Amygdala (tissue), 56 donors: ENCODE measurements at places on chromosomes 12 and 14.

- DNase-seq: no peak
Measured at GRCh38 chr14:69282448-69282847, 22.5 kb downstream of the GALNT16 start.

DNA sequence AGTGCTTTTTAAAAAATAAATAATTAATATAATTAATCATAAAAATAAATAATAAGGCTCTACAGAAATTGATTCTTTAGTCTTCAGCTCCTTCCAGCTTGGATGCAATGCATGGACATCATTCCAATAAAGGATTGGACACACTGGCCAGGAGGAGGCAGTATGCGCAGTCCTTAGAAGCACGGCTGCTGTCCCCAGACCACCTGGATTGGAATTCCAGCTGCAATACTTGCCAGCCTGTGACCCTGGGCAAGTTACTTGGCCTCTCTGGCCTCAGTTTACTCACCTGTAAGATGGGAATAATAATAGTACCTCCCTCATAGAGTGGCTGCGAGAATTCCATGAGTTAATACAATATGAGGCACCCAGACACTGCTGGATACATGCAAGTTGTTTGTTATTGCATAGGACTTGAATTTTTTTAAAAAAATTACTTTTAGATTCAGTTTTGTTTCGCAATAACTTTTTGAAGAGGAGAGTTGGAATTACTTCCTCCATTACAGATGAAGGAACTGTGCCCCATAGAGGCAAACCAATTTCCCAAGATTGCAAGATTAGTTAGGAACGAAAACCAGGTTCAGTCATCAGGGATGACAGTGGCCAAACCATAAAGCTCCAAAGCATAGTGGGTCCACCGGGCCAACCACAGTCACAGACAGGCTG, 12.2 kb downstream of the RPH3A start:
- DNase-seq: no peak

GRCh38 chr14:64602826-64603225, 53.1 kb downstream of the PPP1R36 start:
- DNase-seq: no peak

DNA sequence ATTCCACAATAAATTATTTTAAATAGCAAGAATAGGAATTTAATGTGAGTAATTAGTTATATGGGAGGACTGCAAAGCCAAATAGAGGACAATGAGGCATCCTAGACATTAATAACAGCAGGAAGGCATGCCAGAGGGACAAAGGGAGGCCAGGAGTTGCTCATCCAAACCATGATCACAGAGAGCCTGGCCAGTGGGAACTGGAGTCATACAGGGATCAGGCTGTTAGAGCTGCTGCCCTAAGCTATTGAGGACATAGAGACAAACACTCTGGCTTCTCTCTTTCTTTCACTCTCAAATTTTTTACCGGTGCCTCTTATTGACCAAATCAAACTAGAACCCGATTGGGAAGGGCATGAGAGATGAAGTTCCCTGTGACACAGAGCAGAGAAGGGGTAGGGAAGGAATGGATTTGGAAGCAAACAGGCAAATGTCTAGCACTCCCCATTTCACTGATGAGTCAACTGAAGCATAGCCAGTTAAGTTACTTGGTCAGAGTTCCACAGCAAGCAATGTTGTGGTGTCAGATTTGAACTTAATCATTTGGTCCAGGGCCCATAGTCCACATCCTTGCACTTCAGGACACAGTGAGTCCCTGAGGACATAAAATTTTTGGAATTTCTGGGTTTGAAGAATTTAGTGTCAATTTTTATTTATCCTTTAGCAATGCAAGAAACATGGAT, 17.9 kb upstream of the CFAP54 start:
- no peak for DNase-seq

- DNase-seq: no peak
Measured at GRCh38 chr14:21723431-21724045, 49.9 kb upstream of the OR4E1 start.

DNA sequence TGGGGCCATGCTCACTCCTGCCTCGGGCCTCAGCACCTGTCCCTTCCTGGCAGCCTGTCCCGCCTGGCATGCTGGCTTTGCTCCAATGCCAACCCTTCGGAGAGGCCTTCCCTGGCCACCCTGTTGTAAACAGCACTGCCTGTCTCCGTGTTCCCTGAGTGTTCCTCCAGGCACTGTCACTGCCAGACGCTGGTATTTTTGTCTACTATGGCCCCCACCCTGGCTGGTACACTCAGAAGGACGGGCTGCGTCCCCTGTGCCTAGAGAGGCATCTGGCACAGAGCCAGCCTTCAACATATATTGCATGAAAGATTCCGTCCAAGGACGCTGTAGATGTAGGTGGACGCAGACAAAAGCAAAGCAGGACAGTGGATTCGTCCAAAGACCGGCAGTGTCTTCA, 2.7 kb upstream of the ASPG start:
- DNase-seq: no peak

- DNase-seq: no peak
Measured at GRCh38 chr12:34595749-34596733, 573.7 kb downstream of the ALG10 start.

GRCh38 chr12:57816855-57817151, 1.7 kb downstream of the AVIL start:
- no peak for DNase-seq

GRCh38 chr12:123942238-123942653, 30.4 kb downstream of the CCDC92 start:
- no peak for DNase-seq

GRCh38 chr12:8834230-8834629, 11.8 kb downstream of the A2ML1 start:
- DNase-seq: no peak

DNA sequence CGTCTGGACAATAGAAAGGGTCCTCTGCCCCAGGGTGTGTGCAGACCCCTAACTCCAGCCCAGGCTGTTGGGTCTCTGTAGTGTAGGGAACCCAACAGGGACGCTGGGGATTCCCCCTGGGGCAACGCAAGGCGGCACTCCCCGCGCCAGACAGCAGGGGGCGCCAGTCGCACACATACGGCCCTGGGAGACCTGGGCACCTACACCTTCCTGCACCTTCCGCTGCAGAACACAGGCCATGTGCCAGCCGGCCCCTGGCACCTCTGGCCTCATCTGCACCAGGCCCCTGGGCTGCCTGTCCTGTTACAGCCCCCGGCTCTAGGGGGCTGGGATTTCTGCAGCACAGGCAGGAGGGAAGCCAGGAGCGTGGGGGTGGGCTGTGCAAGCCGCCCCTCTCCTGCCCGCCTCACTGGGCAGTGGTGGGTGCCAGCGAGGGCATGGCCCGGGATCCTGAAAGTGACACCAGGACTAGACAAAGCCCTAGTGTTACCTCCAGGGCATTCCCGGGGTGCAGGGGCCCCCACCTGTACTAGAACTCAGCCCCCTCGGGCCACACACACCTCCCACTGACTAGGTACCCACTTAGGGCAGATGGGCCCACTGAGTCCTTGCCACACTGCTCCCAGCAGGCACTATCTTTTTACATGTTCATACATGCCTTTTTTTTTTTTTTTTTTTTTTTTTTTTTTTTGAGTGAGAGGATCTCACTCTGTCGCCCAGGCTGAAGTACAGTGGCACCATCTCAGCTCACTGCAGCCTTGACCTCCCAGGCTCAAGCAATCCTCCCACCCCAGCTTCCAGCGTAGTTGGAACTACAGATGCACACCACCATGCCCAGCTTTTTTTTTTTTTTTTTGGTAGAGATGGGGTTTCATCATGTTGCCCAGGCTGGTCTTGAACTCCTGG, 37.5 kb downstream of the CCNK start:
- no peak for DNase-seq

DNA sequence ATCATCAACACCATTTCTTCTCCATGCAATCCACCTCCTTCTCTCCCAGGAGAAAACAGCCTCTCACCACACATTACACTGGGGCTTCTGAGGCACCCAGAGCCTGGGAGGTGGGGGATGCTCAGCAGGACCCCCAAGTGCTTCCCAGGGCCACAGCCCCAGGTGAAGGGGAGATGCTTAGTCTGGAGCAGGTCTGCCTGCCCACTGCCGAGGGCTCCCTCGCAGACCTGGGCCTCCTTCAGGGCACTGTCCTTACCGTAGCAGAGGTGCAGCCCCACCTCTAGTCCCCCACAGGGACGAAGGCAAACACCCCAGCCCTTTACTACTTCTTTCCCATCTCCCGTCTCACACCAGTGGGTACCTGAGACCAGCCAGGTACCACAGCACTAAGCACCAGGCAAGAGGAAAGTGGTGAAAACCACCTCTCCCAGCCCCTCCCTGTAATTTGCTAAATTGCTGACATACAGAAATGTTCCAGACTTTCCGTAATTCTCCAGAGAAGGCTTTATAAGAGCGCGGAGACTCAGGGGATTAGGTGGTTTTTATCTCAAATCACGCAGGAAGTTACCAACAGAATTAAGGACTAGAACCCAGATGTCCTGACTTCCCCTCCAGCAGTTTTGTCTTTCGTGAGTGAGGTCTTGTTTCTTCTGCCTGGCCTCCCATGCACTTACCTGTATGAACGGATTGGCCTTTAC, 59.0 kb downstream of the PLEKHG3 start:
- DNase-seq: no peak

DNA sequence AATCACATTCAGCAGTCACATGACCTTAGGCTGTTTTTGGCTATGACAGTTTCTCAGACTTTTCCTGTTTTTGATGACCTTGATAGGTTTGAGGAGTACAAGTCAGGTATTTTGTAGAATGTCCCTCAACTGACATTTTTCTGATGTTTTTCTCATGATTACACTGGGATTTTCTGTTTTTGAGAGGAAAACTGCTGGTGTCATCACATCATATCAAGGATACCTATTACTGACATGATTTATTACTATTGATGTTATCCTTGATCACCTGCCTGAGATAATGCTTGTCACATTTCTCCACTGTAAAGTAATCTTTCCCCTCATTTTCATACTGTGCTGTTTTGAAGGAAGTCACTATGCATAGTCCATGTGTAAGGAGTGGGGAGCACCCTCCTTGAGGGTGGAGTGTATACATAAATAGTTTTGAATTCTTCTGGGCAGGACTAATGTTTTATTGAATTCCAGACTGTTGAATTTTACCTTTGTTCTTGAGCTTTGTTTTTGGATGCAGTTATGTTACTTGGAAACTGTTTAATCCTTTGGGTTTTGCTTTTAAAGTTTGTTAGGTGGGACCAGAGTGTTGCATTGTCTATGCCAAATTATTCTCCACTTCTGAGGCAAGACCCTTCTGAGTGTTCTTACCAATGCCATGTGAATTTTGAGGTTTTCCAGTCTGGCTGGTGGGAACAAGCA, 444.5 kb upstream of the FAR2 start:
- DNase-seq: no peak

DNA sequence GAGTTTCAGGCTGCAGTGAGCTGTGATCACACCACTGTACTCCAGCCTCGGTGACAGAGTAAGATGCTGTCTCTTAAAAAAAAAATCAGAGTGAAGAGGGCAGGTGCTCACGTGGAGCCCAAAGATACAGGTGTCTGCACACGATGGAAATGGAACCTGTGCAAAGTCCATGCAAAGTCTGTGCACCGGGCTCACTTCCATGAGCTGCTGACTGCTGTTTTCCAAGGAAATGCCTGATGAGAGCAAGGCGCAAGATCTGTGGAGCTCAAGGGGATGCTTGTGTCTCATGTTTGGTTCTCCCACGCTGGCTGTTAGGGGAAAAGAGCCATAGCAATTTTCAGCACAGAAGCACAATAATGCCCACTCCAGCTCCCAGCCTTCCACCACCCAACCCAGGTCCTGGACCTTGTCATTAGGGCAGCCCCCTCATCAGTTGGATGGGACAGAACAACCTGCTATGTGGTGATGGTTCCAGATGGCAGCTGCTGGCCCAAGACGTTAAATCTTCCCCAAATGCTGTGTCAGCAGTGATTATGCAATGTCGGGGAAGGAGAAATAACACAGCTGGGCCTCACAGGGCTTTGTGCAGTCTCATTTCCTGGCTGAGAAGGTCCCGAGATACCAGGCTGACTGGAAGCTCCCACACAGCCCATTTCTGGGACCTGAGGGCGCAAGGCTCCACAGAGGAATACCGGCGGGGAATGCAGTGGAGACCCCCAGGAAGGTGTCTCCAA, 27.9 kb upstream of the DICER1 start:
- DNase-seq: no peak

DNA sequence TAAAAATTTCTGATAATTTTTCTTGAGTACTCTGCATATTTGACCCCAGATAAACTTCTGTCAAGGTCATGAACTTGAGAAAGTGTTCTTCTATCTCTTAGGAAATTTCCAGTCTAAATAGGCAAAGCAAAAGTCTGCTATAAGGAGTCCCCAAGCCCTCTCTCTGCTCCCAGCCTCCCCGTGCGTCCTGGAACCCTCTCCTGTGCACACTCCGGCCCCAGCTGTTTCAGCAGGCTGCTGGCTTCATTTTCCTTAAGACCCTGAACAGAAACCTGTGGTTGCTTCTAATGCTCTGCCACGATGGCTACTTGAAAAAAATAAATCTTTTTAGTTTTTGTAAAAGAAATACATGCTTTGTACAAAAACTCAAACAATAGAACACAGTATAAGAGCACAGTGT, 14.7 kb downstream of the KRT2 start:
- DNase-seq: no peak

DNA sequence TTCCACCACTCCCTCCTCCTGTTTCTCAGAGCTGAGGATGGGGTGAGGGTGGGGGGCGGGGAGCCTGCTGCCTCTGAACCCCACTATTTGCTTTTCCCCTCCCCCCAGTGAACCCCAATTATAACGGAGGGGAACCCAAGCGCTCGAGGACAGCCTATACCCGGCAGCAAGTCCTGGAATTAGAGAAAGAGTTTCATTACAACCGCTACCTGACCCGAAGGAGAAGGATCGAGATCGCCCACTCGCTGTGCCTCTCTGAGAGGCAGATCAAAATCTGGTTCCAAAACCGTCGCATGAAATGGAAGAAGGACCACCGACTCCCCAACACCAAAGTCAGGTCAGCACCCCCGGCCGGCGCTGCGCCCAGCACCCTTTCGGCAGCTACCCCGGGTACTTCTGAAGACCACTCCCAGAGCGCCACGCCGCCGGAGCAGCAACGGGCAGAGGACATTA, 1.1 kb downstream of the HOXC4 start:
- DNase-seq: no peak

- no peak for DNase-seq
Measured at GRCh38 chr12:14482886-14483285, 84.8 kb downstream of the PLBD1 start.

GRCh38 chr12:47767216-47767724, 5.8 kb upstream of the SLC48A1 start:
- no peak for DNase-seq

DNA sequence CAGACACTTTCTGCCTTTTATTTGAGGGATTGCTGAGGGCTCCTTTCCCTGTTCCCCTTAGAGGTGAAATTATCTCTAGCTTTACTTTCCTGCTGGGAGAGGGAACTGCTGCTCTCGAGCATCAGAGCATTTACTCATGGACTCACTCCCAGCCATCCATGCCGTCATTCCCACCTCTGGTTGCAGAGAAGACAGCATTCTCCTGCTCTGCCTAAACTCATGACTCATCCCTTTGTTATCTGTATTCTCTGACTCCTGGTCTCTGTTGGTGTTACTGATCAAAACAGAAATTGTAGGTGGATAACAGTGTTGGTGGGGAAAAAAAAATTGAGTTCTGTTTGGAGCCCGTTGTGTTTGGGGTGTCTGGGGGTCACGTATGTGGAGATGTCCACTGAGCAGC, 159.3 kb downstream of the TTC8 start:
- DNase-seq: no peak
